ENCODE measurements at places on chromosomes 3 and 15. TPM values are rescaled to one million over a fixed set of nuclear protein-coding genes. Genes with fewer than 3 reads are reported as not detected.

The ITIH1 gene
- total RNA-seq, result not detected

The MKRN2OS gene
- not detected for total RNA-seq

The SHISA5 gene
- 86.4 TPM for total RNA-seq

The FMN1 gene
- total RNA-seq, result 6.5 TPM

The ZPLD1 gene
- 0.42 TPM for total RNA-seq

The MKRN3 gene
- 2.2 TPM for total RNA-seq

The BFSP2 gene
- total RNA-seq, result not detected

The TM4SF4 gene
- 6.9 TPM for total RNA-seq

The LIPC gene
- total RNA-seq, result 0.82 TPM

The GOLGA8G gene
- total RNA-seq, result not detected

The ZDHHC19 gene
- 1.6 TPM for total RNA-seq

The TXNRD3 gene
- 25.3 TPM for total RNA-seq

The IL12A gene
- 0.15 TPM for total RNA-seq

The HYAL3 gene
- 2.4 TPM for total RNA-seq

The ZNF717 gene
- total RNA-seq, result 19.4 TPM

The GP5 gene
- total RNA-seq, result 0.57 TPM

The ILDR1 gene
- not detected for total RNA-seq

The KLHL40 gene
- not detected for total RNA-seq

The FANCD2OS gene
- not detected for total RNA-seq

The HEG1 gene
- 26.0 TPM for total RNA-seq

The ECE2 gene
- not detected for total RNA-seq

The SLC22A14 gene
- not detected for total RNA-seq

The FBXL2 gene
- 5.0 TPM for total RNA-seq

The CYP19A1 gene
- 0.83 TPM for total RNA-seq

The CRTAP gene
- total RNA-seq, result 130 TPM

The ZNF80 gene
- not detected for total RNA-seq

The THSD4 gene
- 41.1 TPM for total RNA-seq

The CLDN11 gene
- total RNA-seq, result 161 TPM

The IL5RA gene
- 0.99 TPM for total RNA-seq

The TICRR gene
- total RNA-seq, result 0.11 TPM

The GCNT3 gene
- total RNA-seq, result not detected

The SLC15A2 gene
- 1.4 TPM for total RNA-seq

The PTH1R gene
- total RNA-seq, result 13.4 TPM

The SLC9C1 gene
- total RNA-seq, result not detected

The ONECUT1 gene
- not detected for total RNA-seq

The CCDC13 gene
- 5.7 TPM for total RNA-seq

The ATP2C1 gene
- total RNA-seq, result 45.3 TPM

The HYAL1 gene
- total RNA-seq, result 3.5 TPM

The NPAP1 gene
- total RNA-seq, result 0.40 TPM

The CCDC54 gene
- total RNA-seq, result not detected

The IL17RB gene
- 1.6 TPM for total RNA-seq

The ANKRD63 gene
- not detected for total RNA-seq

The ATR gene
- total RNA-seq, result 17.3 TPM

The DAZL gene
- not detected for total RNA-seq

The SHF gene
- total RNA-seq, result 18.3 TPM

The KCNH8 gene
- 0.13 TPM for total RNA-seq

The OR5H15 gene
- not detected for total RNA-seq

The PTPRG gene
- total RNA-seq, result 33.8 TPM

The SLC25A26 gene
- 26.2 TPM for total RNA-seq
